ENCODE measurements at places on chromosomes 12 and 14. TPM values are rescaled to one million over a fixed set of nuclear protein-coding genes. Genes with fewer than 3 reads are reported as not detected.

GRCh38 chr12:68176257-68176656, 16.7 kb upstream of the IFNG start:
- DNase-seq, result no peak
- H3K36me3 ChIP-seq, result no peaks in the 10 kb centered on the region
- H3K27me3 ChIP-seq, result no peaks in the 10 kb centered on the region
- H3K4me3 ChIP-seq, result no peak overlapping the region
- no peak overlapping the region for H3K27ac ChIP-seq

- no peaks in the 10 kb centered on the region for H3K27me3 ChIP-seq
- no peak overlapping the region for H3K4me3 ChIP-seq
- no peak for DNase-seq
- H3K36me3 ChIP-seq, result no peaks in the 10 kb centered on the region
- no peaks in the 10 kb centered on the region for H3K4me1 ChIP-seq
Observed at GRCh38 chr14:56194042-56194441, 75.8 kb downstream of the PELI2 start.

- H3K4me3 ChIP-seq, result no peak overlapping the region
- DNase-seq, result no peak
- peaks cover 21% of the 10 kb centered on the region for H3K27me3 ChIP-seq
- no peaks in the 10 kb centered on the region for H3K36me3 ChIP-seq
Observed at GRCh38 chr14:75562089-75562488, 16.3 kb upstream of the FLVCR2 start.

The FAM181A gene
- total RNA-seq, result not detected

- DNase-seq, result no peak
- H3K36me3 ChIP-seq, result no peaks in the 10 kb centered on the region
- no peak overlapping the region for H3K4me3 ChIP-seq
- H3K27me3 ChIP-seq, result no peaks in the 10 kb centered on the region
- H3K4me1 ChIP-seq, result peaks cover 16% of the 10 kb centered on the region
- H3K27ac ChIP-seq, result no peak overlapping the region
Observed at GRCh38 chr12:14931359-14931758, 7.0 kb downstream of the ERP27 start.

DNA sequence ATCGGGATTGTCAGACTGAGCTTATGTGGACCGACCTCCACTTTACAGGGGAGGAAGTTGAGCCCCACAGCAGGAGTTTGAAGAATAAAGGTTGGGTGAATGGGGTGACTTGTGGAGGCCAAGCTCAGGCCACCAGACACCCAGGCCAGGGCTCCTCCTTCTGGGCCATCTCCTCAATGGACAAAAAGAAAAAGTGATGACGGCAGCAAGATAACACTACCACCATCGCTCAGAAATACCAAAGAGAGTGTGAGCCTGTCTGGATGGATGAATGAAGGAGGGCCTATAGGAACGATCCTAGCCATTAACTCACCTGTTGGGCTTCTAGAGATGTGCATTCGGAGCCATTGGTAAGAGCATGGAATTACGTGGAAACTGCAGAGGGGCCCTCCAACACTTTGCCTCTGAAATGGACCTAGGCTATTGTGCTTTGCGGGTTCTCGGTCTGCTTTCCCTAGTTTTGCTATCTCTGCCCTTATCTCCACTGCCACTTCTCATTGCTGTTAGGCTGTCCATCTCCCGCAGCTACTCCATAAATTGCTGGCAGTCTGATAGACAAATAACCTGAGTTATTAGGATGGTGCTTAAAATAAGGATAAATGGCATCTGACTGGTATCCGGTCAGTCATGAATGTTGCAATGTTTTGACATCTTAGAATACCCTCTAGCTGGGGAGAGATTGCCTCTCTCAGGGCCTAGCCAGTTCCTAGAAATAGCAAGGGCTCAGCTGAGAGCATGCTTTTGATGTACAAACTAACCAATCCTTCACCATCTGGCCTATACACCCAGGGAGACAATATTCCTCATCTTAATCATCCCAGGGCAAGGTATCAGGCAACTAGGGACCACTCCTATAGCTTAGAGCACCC, 9.6 kb upstream of the PLEK2 start:
- no peak overlapping the region for H3K27ac ChIP-seq
- DNase-seq, result no peak
- H3K4me1 ChIP-seq, result no peaks in the 10 kb centered on the region
- H3K36me3 ChIP-seq, result no peaks in the 10 kb centered on the region

- H3K36me3 ChIP-seq, result no peaks in the 10 kb centered on the region
- H3K4me1 ChIP-seq, result peaks cover 32% of the 10 kb centered on the region
- H3K27ac ChIP-seq, result peak within 1 kb of the TSS; percentile 99
- peak; percentile 99 for DNase-seq
- no peaks in the 10 kb centered on the region for H3K27me3 ChIP-seq
- H3K4me3 ChIP-seq, result peak within 1 kb of the TSS; percentile 98
Observed at GRCh38 chr14:73136387-73137225, at the start of gene PSEN1. Gene PSEN1 (plus strand): TSS chr14:73136507. CDS start chr14:73148020, 11,513 bp downstream.

DNA sequence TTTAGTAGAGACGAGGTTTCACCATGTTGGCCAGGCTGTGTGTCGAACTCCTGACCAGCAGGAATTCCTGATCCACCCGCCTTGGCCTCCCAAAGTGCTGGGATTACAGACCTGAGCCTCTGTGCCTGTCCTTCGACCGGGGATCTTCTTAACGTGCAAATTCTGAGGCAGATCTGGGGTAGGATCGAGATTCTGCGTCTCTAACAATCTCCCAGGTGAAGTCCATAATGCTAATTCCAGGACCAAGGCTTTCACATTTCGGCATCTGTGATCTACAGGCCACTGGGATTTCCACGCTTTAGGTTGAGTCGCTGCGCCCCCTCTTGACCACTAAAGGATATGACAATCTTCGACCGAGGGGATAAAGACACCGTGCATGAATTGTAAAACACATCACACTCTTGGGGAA, 24.8 kb downstream of the FOS start:
- peak overlapping the region; percentile 67 for H3K27ac ChIP-seq
- DNase-seq, result peak; percentile 63
- H3K4me1 ChIP-seq, result no peaks in the 10 kb centered on the region
- no peaks in the 10 kb centered on the region for H3K27me3 ChIP-seq

- H3K4me1 ChIP-seq, result no peaks in the 10 kb centered on the region
- no peak overlapping the region for H3K4me3 ChIP-seq
Observed at GRCh38 chr12:109640961-109641360, 67.4 kb downstream of the MVK start.

The BEGAIN gene
- total RNA-seq, result 9.6 TPM

- H3K27ac ChIP-seq, result no peak overlapping the region
- no peak overlapping the region for H3K4me3 ChIP-seq
- DNase-seq, result no peak
Observed at GRCh38 chr14:56297449-56297848, 179.2 kb downstream of the PELI2 start.

- no peaks in the 10 kb centered on the region for H3K36me3 ChIP-seq
- H3K27ac ChIP-seq, result peak overlapping the region; percentile 21
- no peak for DNase-seq
Observed at GRCh38 chr14:53304726-53305381, 151.7 kb upstream of the DDHD1 start.

DNA sequence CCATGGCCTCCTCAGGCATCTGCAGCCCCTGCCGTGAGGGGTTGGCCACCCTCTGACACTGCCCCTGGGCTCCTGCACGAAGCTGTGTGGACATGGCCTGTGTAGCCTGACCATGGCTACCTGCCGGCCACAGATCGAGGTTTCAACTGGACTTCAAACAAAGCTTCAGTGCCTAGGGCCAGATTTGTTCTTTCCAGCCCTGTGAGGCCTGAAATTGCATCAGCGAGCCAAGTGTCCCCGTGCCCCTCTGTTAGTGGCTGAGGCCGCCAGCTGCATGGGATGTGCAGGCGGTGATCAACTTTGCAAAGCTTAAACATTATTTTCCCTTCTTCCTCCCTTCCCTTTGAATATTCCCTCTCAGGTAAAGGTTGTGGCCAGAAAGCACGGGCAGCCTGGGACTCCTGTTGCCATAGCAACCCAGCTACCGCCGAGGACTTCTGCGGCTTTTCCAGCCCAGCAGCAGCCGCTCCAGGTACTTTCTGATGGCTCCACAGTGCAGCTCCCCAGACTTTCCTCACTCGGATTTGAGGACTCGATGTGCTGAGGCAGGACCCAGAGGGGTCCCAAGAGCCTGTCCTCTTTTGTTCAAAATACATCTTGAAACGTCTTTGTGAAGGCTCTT, 35.8 kb downstream of the DDX51 start:
- H3K27ac ChIP-seq, result no peak overlapping the region
- H3K4me3 ChIP-seq, result no peak overlapping the region
- no peaks in the 10 kb centered on the region for H3K4me1 ChIP-seq
- H3K36me3 ChIP-seq, result peaks cover 4% of the 10 kb centered on the region
- H3K27me3 ChIP-seq, result no peaks in the 10 kb centered on the region

- peak overlapping the region; percentile 98 for H3K4me3 ChIP-seq
- no peak for DNase-seq
- H3K4me1 ChIP-seq, result peaks cover 30% of the 10 kb centered on the region
- no peaks in the 10 kb centered on the region for H3K27me3 ChIP-seq
- peak overlapping the region; percentile 99 for H3K27ac ChIP-seq
Observed at GRCh38 chr14:39430762-39431415, 1.3 kb downstream of the FBXO33 start.

GRCh38 chr12:9940375-9940774, 8.2 kb upstream of the CLEC2A start:
- no peaks in the 10 kb centered on the region for H3K27me3 ChIP-seq
- no peak overlapping the region for H3K4me3 ChIP-seq
- no peaks in the 10 kb centered on the region for H3K4me1 ChIP-seq
- no peak for DNase-seq
- no peaks in the 10 kb centered on the region for H3K36me3 ChIP-seq

DNA sequence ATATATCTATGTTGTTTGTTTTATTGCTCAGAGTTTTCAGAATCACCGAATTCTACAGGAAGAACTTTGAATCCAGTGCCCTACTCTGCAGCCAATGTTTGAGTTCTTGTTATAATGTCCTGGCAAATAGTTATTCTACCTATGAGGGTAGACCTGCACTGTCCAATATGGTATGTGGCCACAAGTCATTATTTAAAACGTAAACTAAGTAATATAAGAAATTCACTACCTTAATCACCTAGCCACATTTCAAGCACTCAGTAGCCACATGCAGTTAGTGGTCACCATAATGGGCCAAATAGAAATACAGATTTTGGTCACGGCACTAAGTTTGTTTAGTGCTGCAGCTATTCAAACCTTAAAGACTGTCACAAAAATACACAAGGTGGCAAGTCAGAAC, 26.4 kb downstream of the GNPTAB start:
- H3K27ac ChIP-seq, result no peak overlapping the region
- no peaks in the 10 kb centered on the region for H3K4me1 ChIP-seq
- no peak overlapping the region for H3K4me3 ChIP-seq
- DNase-seq, result no peak

DNA sequence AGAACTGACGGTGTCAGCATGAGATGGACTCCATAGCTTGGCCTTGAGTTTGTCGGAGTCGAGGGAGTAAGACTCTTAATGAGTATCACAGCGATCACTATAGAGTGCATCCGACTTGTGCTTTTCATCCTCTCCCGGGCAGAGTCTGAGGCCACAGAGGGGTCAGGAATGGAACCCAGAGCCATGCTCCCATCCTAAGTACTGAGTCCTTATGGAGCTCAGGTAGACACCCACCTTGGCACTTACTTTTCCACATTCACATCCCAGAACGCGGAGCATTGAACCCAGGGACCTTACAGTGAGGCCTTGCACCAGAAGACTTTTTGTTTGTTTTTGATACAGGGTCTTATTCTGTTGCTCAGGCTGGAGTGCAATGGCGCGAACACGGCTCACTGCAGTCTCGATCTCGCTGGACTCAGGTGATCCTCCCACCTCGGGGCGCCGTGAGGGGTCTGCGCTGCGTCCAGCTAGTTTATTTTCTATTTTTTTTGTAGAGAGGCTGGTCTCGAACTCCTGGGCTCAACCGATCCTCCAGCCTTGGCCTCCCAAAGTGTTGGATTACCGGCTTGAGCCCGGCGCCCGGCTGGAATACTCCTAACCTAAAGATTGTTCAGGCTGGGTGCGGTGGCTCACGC, 719 bp upstream of the SRSF9 start:
- no peaks in the 10 kb centered on the region for H3K36me3 ChIP-seq
- peak overlapping the region; percentile 95 for H3K4me3 ChIP-seq
- H3K27ac ChIP-seq, result peak overlapping the region; percentile 94
- H3K27me3 ChIP-seq, result no peaks in the 10 kb centered on the region
- no peak for DNase-seq

The RNASE3 gene
- 0.63 TPM for total RNA-seq

DNA sequence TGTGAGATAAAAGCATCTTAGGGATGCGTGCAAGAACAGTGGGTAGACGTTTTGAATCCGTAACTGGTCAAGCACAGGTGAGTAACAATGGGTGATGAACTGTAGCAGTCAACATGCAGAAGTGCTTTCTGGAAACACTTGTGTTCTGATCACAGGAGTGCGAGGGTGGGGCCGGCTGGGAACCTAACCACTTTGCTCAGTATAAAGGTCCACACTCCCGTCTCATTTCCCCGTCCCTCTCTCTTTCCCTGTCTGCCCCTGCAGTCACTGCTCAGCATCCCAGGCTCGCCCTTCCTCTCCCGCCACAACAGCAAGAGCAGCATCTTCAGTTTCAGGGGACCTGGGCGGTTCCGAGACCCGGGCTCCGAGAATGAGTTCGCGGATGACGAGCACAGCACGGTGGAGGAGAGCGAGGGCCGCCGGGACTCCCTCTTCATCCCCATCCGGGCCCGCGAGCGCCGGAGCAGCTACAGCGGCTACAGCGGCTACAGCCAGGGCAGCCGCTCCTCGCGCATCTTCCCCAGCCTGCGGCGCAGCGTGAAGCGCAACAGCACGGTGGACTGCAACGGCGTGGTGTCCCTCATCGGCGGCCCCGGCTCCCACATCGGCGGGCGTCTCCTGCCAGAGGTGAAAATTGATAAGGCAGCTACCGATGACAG, 127.1 kb downstream of the FIGNL2 start:
- no peak for DNase-seq
- H3K27me3 ChIP-seq, result peaks cover 24% of the 10 kb centered on the region
- H3K36me3 ChIP-seq, result no peaks in the 10 kb centered on the region
- H3K27ac ChIP-seq, result no peak overlapping the region
- peaks cover 10% of the 10 kb centered on the region for H3K4me1 ChIP-seq

DNA sequence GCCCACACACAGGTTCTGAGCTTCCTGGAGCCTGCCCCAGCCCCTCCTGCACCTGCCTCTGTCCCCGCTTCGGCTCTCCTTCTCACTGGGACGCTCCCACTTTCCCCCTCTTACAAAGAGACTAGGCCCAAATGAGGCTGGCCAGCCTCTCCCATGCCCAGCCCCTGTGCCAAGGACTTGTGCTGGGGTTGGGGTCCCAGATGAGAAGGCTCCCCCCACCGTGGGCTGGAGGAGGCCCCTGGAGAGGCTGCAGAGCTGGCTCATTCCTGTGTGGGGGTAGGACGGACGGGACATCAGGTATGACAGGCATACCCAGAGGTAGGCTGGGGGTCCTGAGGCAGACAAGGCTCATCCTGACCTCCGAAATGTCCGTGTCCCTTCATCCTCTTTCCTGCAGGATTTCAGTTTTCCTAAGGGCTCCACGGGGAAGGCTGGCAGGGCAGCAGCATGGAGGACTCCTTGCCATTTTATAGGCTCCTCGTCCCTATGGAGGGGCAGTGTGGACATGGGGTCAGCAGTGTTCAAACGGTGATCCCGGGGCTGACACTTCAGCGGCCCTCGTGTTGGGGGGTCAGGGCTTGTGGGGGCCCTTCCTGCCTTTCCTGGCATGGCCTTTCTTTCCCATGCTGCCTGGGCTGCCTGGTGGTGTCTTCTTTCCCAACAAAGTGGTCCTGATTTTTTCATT, 49.1 kb upstream of the MEG3 start:
- no peak for DNase-seq
- H3K36me3 ChIP-seq, result no peaks in the 10 kb centered on the region
- no peak overlapping the region for H3K27ac ChIP-seq
- H3K4me3 ChIP-seq, result no peak overlapping the region

- H3K36me3 ChIP-seq, result no peaks in the 10 kb centered on the region
- H3K27ac ChIP-seq, result no peak overlapping the region
- H3K27me3 ChIP-seq, result no peaks in the 10 kb centered on the region
- H3K4me1 ChIP-seq, result no peaks in the 10 kb centered on the region
- DNase-seq, result no peak
Observed at GRCh38 chr14:54189748-54190354, 207.0 kb upstream of the CDKN3 start.

Data from tibial nerve (tissue), 4 donors.